ENCODE measurements at places on chromosomes 7 and 10. TPM values are rescaled to one million over a fixed set of nuclear protein-coding genes. Genes with fewer than 3 reads are reported as not detected.

The CALML5 gene
- total RNA-seq = not detected

The ZNF503 gene
- 16.4 TPM for total RNA-seq

The GLI3 gene
- 4.9 TPM for total RNA-seq

The PDZD7 gene
- 2.0 TPM for total RNA-seq

The TMEM60 gene
- total RNA-seq = 22.4 TPM

The PKD1L1 gene
- total RNA-seq = under 0.01 TPM

The PLEKHS1 gene
- total RNA-seq = not detected
